Cardiac fibroblast (primary cell): ENCODE measurements at places on chromosomes 4 and X.
A peak's percentile ranks its signal among the peaks of the same experiment; 100 is the strongest.

- DNase-seq, result peak; percentile 40
Measured at GRCh38 chr4:76195326-76195725, 18.3 kb downstream of the SCARB2 start.

GRCh38 chr4:52836678-52837077, 25.4 kb upstream of the RASL11B start:
- DNase-seq, result no peak

DNA sequence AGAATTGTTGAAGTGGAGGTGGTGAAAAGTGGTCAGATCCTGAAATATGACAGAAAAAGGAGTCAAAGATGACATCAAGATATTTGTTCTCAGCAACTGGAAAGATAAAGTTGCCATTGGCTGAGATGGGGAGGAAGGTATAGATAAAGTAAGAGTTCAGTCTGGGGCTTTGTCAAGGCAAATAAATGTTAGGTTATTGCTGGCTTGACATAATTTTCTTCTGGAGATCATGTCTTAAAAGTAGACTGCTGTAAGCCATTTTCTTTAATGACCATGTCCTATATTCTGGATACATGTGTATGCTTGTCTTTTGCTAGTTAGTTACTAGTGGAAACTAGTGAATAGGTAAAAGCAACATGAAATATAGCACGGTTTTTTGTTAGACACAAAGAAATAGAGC, 5.6 kb downstream of the USP53 start:
- no peak for DNase-seq

DNA sequence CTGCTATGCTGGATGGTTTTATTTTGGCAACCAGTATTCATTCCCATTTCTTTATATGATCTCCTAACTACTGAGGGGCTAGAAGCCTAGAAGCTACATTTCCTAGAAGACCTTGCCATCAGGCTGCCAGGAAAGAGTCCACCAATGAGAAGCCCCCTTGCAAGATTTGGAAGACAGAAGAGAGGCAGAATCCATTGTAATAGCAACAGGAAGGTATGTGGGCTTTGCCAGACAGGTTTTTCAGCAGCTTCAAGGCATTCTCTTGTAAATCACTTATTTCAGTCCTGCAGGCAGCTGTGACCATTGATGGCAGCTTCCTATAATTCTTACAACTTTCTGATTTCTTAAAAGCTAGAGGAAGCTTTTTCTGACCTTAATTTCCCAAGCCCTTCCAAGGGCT, 148.3 kb upstream of the NHS start:
- no peak for DNase-seq

DNA sequence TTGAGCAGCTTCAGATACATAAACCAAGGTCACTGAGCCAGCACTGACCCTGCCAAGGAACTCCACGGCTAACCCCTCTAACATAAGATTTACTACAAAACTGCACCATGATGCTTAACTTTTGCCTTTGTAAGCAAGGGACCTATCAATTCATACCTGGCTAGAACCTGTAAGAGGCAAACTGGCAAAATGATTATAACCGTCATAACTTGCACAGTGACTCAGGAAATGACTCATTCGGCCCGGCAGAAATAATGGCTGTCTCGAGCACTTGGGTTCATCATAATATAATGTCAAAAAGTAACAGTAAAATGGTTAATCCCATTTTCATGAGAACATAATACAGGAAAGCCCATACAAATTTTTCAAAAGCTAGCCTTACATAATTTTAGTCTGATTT, 17.2 kb downstream of the RASGEF1B start:
- peak; percentile 10 for DNase-seq

DNA sequence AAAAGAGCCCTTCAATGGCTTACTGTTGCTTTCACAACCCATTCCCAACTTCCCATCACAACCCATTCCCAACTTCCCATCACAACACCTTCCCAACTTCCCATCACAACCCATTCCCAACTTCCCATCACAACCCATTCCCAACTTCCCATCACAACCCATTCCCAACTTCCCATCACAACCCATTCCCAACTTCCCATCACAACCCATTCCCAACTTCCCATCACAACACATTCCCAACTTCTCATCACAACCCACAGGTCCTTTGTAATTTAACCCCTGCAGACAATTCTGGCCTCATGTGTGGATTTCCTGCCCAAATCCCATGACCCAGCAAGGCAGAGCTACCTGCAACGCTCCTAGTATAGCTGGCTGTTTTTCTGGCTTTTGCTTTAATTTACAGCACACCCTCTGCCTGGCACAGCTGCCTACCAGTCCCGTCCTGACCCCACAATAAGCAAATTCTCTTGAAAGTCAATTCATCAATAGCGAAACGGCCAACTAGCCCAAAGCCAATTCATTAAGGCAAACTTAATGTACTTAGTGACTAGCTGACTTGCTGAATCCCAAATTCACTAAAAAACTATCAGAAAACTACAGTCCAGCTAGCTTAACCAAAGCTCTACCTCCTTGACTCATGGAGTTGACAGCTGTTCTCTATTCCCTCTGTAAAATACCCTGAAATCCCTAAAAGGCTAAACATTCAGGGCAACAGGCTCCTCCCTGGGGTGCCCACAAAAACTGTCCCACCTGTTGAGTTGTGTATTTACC, 75.6 kb downstream of the AFAP1 start:
- DNase-seq, result no peak

GRCh38 chrX:45765767-45766166, 565.1 kb upstream of the DIPK2B start:
- DNase-seq, result peak; percentile 22

GRCh38 chrX:54085666-54086065, 41.4 kb upstream of the PHF8 start:
- DNase-seq, result no peak

DNA sequence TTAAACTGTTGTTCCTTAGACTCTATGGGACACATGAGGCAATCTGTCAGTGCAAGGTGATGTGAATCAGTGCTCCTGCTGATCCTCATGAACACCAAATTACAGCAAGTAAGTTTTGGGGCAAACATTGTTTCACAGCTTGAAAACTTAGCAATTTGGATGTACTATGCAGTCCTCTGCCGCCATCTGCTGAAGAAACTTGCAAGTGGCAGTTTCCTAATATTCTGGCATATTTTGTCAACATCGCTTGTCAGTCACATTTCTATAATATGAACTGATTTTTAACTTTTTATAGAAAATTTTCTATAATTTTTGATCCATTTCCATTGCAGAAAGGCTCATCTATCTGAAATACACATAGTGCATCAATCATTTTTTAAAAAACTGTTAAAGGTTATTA, 56.3 kb downstream of the ZAR1 start:
- peak; percentile 60 for DNase-seq

GRCh38 chr4:151798678-151799416, 38.0 kb upstream of the GATB start:
- no peak for DNase-seq

- DNase-seq, result peak; percentile 2
Measured at GRCh38 chr4:102217345-102217744, 127.9 kb downstream of the SLC39A8 start.

GRCh38 chrX:2631743-2632532, 59.2 kb upstream of the CD99 start:
- no peak for DNase-seq

GRCh38 chr4:181944527-181944926, 298.7 kb upstream of the TENM3 start:
- no peak for DNase-seq

GRCh38 chr4:64889906-64890610, 480.8 kb upstream of the TECRL start:
- no peak for DNase-seq

DNA sequence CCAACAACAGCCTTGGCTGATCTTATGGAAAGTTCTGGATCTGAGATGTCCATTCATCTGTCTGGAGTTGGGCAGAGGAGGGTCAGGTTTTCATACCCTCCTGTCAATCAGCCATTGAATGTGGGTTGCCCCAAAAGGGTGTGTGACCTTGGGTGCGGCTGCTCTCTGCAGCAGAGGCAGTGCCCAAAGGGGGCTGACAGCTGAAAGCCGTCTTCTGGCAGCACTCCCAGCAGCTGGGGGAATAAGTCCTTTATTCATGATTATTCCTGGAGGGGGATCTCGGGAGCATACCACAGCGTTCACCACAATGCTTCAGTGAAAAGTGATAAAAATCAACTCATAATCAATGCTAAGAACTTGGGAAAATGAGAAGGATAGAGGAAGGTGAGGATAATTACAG, 54.7 kb downstream of the OTC start:
- no peak for DNase-seq

DNA sequence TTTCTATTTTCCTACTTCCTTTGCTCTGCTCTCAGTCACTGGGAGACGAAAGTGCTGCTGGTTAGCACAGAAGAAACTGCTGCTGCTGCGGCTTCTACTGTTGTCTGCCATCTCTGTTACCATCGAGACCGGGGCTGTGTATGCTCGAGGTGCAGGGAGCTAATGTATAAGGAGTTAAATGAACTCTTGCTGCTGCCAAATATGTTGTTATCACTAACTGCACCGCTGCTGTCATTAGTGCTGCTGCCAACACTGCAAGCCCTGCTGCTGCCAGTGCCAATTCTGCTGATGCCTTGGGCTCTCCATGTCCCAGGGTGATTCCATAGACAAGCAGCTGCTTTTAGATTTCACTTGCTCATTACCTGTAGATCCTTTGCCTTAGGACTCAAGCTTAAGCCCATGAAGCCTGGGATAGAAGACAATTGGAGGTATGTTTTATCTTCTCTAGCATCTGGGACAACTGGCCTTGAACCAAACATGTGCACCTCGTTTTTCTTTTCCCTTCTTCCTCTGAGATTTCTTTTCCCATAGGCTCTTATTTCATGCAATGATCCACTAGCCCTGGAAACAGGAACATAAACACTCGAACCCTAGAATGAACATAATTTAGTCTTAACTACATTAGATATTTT, 107.8 kb downstream of the CCSER1 start:
- DNase-seq, result no peak

DNA sequence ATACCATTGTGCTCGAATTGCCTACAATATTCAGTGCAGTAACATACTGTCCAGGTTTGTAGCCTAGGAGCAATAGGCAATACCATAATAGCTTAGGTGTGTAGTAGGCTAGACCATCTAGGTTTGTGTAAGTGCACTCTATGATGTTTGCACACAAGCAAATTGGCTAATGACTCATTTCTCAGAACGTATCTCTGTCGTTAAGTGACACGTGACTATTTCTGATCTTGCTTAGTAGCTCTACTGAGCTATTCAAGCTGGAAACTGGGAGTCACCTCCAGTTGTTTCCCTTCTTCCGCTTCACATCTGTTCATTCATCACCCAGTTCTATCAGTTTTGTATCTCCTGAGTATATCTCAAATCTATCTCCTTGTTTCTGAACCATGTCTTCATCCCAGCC, 86.1 kb downstream of the HNRNPD start:
- no peak for DNase-seq

DNA sequence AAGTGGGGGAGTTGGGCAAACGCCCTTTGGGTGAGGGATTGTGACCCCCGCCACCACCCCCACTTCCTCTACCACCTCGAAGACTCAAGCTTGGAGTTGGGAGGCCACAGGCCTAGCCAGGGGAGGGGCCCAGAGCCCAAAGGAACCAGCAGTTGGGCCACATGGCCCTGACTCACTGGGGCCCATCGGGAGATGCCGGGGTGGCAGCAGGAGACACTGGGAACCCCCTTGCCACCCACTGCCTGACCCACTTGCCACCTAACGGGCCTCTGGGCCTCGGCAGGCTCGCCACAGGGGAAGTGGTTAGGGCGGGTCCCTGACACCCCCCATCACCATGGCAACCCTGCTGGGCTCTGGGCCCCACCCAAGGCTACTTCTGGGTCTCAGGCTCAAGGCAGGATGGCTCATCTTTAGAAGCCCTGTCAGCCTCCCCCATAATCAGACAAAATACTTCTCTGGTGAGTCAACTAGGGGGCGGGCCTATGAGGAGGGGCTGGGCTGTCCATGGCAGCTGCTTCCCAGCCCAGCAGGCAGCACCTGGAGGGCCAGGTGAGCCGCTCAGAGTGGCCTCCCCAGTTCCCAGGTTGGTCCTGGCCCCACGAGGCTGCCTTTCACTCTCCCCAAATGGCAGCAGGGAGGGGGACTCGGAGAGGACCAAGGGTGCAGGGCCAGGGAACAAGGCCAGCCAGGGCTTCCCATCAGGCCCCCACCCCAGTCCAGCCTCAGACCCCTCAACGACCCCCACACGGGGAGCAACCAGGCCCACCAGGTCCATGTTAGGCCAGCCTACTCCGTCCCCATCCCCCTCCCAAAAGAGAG, 5.6 kb downstream of the FLNA start:
- DNase-seq, result peak; percentile 96

- DNase-seq, result no peak
Measured at GRCh38 chr4:81625422-81626417, 154.0 kb upstream of the RASGEF1B start.

DNA sequence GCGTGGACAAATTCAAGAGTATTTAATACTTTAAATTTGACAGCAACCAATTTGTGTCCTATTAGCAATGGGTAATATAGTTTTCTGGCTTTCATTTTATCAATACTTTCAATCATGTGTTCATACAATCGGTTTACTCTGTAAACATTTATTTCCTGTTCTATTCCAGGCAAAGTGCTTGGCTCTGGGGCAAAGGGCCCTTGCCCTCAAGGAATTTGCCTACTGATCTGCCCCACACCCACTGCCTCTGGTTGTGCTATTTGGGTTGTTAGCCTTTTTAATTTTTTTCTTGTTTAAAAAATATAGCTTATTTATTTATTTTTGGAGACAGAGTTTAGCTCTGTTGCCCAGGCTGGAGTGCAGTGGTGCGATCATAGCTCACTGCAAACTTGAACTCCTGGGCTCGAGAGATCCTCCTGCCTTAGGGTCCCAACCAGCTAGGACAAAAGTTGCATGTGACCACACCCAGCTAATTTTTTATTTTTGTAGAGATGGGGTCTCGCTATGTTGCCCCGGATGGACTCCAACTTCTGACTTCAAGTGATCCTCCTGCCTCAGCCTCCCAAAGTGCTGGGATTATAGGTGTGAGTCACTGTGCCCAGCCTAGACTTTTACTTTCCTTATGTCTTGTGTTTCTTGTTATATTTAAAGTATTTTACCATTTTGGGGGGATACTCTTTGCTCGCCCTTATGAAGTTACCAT, 30.7 kb upstream of the CBR4 start:
- DNase-seq, result no peak

GRCh38 chr4:138697851-138698250, 317.7 kb upstream of the NOCT start:
- DNase-seq, result peak; percentile 50

- no peak for DNase-seq
Measured at GRCh38 chrX:50114113-50114512, 86.7 kb downstream of the AKAP4 start.

DNA sequence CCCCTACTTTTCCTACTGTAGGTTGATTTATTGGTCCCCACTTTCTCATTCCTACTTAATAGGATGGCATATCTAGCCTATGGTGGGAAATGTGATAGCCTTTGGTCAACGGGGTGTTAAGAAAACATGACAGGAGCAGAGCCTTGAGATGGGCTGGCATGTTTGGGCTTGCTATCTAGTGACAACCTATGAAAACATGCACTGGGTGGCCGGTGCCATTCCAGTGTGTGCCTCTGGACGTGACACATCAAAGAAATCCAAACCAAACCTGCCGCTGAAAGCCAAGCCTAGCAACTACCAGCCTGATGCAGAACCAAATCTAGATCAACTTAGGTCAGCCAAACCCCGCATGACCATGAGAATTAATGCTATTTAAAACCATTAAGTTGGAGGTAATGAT, 317.6 kb downstream of the DMD start:
- no peak for DNase-seq
